ENCODE measurements at places on chromosomes 4 and X.

- no peak for DNase-seq
Measured at GRCh38 chr4:100588076-100588475, 70.3 kb upstream of the EMCN start.

- no peak for DNase-seq
Measured at GRCh38 chrX:63935835-63936234, 150.8 kb upstream of the ARHGEF9 start.

DNA sequence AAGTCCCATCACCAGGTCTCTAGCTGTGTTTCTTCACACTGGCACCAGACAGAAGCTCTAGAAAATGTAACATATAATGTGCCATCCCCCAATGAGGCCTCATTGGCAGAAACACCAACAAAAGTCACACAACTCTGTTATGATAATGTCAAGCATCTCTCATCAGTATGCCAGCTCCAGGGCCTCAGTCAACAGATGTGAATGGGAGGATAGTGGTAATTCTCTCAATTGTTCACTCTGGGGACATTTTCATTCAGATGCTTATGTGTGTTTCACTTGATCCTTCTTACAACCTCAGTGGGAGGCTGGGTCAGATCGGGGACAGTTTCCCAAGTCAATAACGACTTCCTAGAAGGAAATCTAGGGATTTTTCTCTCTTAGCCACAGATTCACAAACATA is 57.5 kb upstream of the SCOC start:
- DNase-seq: no peak

DNA sequence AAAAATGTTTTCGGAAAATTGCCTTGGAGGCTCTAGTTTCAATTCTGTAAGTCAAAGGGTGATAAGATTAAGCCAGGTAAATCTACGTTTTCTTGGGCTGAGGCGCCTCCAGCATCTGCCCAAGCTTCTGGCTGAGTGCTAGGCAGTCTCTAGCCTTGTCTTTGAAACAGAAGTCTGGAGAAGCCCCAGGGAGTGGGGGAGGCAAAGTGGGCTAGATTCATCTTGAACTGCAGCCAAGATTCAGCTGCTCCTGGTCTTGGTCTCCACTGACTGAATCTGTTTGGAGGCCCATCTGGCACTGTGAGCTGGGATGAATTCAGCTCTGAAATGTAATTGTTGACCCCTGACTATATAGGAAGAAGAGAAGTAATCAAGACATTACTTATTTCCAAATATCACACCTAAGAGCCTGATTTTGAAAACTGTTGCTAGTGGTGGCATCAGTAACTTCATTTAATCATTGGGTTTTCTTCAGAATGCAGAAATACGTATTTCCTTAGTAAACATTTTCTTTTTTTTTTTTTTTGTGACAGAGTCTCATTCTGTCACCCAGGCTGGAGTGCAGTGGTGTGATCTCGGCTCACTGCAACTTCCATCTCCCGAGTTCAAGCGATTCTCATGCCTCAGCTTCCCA is 187.3 kb upstream of the LEF1 start:
- no peak for DNase-seq

DNA sequence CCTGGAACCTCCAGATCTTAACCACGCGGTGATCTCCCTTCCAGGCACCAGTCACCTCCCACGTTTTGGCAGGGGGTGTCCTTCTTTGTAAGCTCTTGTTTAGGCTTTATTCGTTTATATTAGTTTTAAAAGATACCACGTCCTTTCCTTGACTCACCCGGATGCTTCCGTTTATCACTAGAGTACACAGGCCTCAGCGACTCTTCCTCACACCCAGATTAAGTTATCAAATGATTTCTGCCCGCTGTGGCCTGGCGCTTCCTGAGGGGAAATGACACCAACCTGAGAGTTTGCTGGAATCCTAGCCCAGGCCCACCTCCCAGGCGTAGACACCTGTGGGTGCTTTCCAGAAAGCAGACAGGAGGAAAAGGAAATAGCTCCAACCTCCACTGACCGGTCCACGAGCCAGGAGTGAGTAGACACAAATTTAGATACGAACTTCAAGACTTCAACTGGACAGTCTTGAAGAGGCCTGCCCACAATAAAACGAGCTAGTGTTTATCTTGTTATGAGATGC is 756 bp upstream of the ADAMTS3 start:
- no peak for DNase-seq

- no peak for DNase-seq
Measured at GRCh38 chrX:117335209-117335608, 781.4 kb downstream of the KLHL13 start.
